ENCODE measurements at places on chromosomes 6 and 20.

DNA sequence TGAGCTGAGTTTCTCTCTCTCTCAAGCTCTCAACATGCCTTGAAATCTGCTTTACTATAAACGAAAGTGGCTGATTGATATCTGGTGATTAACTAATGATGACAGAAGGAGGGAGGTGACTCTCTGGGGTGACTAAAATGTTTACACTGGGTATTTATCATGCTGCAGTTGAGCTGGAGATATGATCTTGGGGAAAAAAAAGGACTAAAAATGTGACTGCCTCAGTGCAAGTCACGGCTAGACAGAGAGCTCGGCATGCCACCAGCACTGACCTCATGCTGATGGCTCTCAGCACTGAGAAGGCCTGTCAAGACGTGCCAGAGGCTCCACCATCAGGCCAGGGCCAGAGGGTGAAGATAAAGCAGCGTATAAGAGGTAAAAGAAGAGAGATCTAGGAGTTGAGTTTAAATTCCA, 103.1 kb upstream of the SPACA1 start:
- no peak for DNase-seq

DNA sequence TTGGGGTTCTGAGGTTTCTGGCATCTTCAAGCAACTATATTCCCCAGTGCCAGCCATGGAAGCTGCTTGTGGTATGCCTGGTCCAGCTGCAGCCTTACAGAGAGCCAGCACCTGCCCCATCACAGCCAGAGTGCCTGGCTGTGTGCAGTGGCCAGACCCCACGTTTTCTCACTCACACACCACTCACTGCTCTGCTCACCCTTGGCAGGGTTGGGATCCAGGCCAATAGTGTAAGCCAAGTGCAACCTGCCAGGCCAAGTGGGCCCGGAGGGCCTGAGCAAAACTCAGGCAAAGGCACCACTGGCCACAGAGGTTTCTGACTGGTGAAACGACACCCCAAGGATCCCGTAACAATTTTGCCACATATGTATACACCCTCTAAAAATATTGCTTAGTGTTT, 67.9 kb upstream of the EYA4 start:
- DNase-seq, result no peak

- DNase-seq, result no peak
Observed at GRCh38 chr6:151431337-151431736, 20.6 kb downstream of the RMND1 start.

GRCh38 chr6:11772109-11772825, 6.3 kb downstream of the ADTRP start:
- DNase-seq, result no peak

DNA sequence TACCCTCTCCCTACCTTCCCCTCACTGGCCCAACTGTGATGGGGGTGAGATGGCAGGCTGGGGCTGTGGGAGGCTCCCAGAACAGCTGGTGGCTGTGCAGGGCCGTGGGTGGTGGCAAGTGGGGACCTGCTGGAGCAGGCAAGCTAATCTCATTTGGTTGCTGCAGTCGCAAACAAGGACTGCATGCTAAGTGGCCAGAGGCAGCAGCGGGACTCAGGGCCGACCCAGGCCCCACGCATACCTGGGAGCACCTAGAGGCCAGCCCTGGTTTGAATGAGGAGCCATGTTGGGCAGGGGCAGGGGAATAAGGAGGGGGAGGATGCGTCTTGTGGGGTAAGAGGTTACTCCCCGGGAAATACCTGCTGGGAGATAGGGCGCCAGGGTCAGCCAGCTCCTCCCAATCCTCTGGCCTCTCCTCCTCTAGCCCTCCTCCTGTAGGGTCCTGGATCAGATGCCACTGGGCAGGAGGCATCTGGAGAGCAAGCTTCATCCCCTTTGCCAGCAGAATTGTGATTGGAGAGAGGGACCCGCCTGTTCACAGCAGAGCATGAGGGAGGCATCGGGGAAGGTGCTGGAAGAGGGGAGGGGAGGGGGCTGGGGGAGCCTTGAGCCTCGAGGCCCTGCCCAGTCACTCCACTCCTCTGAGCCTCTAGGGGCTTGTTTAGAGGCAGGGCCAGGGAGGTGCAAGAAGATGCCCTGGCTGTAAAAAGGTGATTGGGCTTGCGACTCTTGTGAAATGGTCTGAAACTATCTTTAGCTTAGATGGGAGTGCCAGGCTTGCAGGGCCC, 24.3 kb upstream of the CDH22 start:
- no peak for DNase-seq

GRCh38 chr6:97347111-97347510, 64.1 kb upstream of the MMS22L start:
- no peak for DNase-seq

- no peak for DNase-seq
Observed at GRCh38 chr6:89273816-89274215, 41.3 kb downstream of the GABRR2 start.

DNA sequence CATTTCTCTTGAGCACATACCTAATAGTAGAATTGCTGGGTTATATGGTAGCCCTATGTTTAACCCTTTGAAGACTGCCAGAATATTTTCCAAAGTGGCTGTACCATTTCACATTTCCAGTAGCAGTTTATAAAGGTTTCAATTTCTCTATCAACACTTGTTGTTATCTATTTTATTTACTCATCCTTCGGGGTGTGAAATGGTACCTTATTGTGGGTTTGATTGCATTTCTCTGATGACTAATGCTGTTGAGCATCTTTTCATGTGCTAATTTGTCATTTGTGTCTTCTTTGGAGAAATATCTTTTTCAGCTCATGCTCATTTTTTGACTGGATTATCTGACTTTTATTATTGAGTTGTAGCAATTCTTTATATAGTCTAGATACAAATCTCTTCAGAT, 5.4 kb downstream of the ENPP4 start:
- no peak for DNase-seq

DNA sequence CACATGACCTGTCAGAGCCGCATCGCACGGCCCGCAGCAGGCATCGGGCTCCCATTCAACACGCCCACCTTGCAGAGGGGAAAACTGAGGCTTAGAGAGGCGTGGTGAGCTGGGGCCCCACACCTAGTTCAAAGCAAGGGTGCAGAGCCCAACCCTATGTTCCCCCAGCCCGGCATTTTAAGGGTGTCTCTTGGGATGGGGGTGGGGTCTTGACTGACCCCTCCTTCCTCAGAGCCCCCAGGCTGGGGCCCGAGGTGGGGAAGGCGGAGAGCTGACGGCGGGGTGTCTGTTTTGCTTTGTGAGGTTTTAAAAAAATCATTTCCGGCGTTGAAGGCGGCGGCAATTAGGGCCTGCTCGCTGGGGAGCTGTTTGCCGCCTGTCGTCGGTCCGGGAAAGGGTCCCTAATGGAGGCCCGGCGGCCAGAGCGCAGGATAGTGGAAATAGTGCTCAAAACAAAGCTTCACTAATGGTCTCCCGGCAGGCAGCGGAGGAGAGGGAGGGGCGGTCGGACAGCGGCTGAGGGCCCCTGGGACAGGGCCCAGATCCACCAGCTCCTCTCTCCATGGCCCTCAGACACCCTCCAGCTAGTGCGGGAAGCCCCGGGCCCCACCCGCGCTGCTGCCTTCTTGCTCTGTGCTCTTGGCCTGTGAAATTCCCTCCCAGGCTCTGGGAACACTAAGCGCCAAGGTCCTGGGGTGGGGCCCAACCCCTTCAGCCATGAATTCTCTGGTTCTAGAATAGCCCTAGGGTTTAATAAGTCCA, 11.9 kb downstream of the VSTM2L start:
- no peak for DNase-seq

DNA sequence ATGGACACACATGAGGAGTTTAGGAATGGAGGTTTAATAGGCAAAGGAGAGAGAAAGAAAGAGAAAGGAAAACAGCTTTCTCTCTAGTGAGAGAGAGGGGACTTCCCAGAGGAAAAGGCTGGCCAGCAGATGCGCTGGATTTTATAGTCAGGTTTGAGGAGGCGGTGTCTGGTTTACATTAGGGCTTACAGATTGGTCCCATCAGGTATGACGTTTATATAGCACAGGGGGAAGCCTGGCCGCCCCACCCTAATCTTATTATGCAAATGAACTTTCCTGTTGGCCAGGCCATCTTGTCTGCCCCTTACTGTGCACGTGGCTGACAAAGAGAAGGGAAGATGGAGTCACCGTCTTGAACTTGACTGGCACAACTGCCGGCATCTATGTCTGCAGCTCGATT, 86.6 kb upstream of the QKI start:
- no peak for DNase-seq

DNA sequence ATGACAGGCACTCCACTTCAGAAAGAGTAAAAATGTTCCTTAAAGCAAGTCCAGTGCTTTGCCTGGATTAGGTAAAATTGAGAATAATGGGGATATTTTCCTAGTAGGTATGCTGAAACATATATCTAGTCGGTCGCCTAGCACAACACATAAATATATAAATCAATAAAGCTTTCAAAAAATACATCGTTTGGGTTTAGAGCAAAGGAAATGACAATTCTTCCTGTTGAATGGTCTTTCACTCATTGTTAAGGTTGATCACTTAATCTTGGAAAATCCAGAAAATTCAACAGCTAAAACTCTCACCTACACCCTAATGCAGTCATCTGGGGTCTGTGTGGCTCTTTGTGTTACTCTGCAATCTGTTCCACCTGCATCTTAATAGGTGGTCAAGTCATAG, 13.9 kb downstream of the HAO1 start:
- DNase-seq, result no peak

DNA sequence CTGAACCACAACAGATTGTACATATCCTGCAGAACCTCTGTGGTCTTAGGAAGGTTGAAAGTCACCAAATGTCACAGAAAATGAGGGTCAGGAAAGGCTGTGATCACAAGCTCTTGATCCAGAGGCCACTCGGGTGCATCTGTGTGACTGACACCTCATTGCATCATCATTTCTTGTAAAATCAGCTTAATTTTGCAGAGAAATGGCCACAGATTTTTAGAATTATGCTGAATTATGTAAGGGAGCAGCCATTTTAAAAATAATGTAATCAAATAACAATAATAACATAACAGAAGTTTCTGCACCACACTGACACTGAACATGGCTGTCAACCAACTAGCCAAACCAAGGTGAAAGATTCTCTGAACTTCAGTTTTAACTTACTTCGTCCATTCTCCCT, 32.5 kb upstream of the PRND start:
- no peak for DNase-seq

GRCh38 chr20:41049451-41049850, 20.8 kb downstream of the TOP1 start:
- no peak for DNase-seq

DNA sequence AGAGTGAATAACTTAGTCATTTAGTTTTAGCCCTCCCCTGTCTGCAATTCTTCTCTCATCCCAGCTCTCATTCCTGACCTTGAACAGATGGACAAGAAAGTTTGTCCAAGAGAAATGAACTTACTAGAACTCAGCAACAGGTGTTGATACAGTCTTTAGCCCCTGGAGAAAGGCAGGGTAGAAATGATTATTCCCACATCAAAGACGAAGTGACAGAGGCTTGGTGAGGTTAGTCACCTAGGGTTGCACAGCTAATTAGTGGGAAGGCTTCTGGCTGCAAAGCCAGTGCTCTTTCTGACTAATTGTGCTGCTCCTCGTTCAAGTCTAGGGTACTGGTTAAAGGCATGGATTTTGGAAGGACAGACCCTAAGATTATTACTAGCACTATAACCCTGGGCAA, 4.5 kb downstream of the ZDHHC14 start:
- DNase-seq, result no peak

All from T-helper 2 cell (primary cell).